ENCODE measurements at places on chromosomes 16 and 17. TPM values are rescaled to one million over a fixed set of nuclear protein-coding genes. Genes with fewer than 3 reads are reported as not detected.

The CACNG1 gene
- total RNA-seq: not detected

The LRRC36 gene
- not detected for total RNA-seq

The TP53TG3B gene
- total RNA-seq: not detected

The GRAPL gene
- 0.54 TPM for total RNA-seq

The FN3KRP gene
- total RNA-seq: 9.8 TPM

The PRAC2 gene
- not detected for total RNA-seq

The SHBG gene
- total RNA-seq: not detected

The P2RX1 gene
- 0.63 TPM for total RNA-seq

The DNAAF8 gene
- total RNA-seq: not detected

The ACSM3 gene
- 6.1 TPM for total RNA-seq

The CCL3 gene
- 42.9 TPM for total RNA-seq

The KIF1C gene
- 152 TPM for total RNA-seq

The MT1A gene
- total RNA-seq: 168 TPM

All from thoracic aorta (tissue), 2 donors.